ENCODE measurements at places on chromosomes 2 and 18.

DNA sequence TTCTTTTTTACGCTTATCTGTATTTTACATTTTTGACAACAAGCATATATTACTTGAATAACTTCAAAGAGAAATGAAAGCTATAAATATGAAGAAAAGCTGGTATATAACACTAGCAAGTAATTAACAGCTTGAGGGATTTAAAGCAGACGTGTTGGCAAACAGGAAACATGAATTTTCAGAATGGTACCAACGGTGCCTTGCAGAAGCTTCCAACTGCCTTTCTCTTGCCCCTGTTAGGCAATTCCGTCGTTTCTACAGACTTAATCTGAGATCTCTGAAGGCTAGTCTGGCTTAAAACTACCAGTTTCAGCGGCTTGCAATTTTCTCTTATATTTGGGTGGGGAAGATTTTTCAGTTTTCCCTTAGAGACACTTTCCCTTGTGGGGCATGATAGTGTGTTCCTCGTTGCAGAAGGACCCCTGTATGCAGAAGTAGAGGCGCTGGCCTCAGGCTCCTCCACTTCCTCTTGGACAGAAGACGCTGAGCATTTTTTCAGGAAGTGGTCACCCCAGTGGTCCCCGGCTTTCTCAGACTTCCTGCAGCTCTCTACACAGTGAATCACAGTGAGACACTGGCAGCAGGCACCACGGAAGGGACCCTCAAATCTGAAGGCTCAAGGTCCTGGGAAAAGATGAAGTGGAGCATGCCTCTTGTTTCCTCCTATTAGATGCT is 56.2 kb upstream of the SLC16A14 start:
- no peak for DNase-seq

GRCh38 chr18:56028514-56028913 is 440.5 kb upstream of the TCF4 start:
- no peak for DNase-seq

DNA sequence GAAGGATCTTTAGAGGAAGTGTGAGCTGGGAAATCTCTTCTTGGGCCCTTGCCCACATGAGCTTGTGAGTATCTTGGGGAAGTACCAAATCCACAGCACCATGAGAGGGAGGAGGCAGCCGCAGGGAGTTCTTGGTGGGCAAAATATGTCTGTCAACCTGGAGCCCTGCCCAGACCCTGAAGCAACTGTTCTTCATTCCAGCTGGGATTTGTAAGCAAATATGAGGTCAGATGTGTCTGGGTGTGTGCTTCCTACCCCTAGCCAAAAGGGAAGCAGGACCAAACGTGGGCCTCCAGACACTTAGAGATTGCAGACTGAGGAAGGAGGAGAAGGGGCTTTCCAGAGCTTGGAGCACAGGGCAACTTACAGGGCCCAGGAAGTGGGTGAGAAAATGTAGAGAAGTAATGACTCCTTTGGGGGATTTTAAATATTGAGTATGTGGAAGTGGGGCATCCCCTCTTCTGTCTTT is 41.9 kb downstream of the TMEM247 start:
- no peak for DNase-seq

DNA sequence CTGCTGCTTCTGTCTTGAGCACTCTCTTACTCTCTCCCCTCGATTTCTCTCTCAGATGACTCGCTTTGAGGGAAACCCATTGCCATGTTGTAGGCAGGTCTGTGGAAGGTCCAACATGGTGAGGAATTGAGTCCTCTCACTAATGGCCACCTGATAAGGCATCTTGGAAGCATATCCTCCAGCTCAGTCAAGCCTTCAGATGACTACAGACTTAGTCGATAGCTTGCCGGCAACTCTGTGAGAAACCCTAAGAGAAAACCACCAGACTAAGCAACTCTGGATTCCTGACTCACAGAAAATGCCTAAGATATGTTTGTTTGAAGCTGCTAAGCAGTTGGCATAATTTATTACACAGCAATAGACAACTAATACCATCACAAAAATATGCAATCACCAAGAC is 51.2 kb downstream of the WDR75 start:
- DNase-seq: no peak

GRCh38 chr2:72544554-72544953 is 281.3 kb downstream of the EXOC6B start:
- DNase-seq: no peak

GRCh38 chr2:168138901-168139300 is 108.5 kb downstream of the STK39 start:
- no peak for DNase-seq

GRCh38 chr2:128791985-128792320 is 473.3 kb upstream of the HS6ST1 start:
- DNase-seq: no peak

DNA sequence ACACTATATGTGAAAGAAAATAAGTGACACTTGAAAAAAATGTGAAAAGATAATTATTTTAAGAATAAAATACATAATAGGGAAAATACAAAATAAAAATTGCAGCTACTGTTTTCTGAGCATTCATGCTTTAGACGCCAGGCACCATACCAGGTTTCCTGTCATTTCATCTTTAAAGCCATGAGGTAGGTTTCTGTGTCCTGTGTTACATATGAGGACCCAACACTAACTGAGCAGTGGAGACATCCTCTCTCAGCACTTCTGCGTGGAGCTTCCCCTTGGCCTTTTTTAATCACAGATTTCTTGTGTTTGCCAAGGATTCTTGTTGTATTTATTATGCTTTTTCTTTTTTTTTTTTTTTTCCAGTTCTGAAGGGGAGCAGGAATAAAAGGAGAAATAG is 117.3 kb downstream of the FAM117B start:
- DNase-seq: no peak

- DNase-seq: no peak
Measured at GRCh38 chr2:237068005-237068576, 17.6 kb upstream of the COPS8 start.

- DNase-seq: no peak
Measured at GRCh38 chr2:197073270-197073669, 146.8 kb upstream of the PGAP1 start.

- DNase-seq: no peak
Measured at GRCh38 chr18:25282282-25282681, 69.7 kb downstream of the ZNF521 start.

DNA sequence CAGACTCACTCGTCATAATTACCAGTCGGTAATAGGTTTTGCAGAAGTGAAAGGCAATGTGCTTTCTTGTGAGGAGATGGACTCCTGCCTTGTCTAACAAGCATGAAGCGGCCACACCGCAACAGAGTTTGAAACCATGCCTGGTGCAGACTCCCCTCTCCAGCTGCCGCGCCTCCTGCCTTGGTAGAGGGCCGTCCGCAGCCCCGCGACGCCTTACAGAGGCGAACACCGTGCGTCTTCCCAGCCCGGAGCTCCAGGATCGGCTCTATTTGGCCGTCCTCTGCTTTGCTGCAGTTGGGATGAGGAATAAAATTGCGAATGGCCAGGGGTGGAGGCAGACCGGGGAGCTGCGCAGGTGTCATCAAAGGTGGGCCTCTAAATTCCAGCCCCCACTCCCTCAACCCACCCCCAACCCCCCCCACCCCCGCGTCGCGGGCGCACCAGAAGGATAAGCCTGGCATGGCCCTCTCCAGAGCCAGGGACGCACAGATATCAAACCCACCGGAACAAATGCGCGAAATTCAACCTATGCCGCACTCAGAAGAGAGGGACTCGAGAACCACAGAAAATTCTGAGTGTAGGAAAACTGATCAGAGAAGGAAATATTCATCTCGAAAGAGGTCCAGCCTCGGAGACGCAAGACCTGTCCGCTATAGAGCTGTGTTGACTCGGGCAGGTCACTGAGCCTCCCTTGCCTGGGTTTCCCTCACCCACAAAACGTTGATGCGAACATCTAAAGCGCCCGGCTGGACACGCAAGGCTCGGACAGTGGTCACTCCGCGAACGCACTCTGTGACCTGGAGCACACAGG is 1.1 kb downstream of the TRABD2A start:
- DNase-seq: no peak

DNA sequence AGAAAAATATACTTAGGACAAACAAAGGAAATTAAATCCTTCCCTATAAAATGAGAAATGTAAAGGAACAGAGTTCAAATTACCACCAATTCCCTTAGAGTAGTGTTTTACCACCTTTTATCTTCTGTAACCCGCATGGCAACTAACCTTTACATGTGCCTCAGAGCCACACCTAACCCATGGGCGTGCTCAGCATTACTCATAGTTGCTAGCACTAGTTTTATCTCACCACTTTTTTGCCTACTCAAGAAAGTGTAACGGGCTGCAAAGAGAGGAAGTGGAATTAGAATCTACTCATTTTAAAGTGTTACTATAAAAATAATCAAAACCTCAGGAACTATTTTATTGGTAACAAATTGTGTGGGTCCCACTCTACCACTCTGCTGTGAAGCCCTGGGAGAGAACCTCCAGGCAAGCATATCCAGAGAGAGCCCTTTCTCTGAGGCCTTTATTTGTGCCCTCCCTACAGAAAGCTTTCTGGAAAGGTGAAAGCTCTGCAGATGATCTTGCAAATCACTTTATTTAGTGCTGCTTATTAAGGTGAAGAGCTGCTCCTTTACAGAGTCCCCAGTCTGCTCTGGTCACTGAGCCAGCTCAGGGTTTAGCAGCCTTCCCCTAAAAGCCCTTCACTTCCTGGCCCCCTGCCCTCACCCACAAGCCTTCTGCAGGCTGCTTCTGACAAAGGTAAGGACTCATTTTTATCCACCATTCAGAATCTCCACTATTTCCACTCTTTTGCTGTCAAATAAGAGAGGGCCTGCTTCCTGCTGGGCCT is 98.8 kb downstream of the TRABD2A start:
- no peak for DNase-seq

DNA sequence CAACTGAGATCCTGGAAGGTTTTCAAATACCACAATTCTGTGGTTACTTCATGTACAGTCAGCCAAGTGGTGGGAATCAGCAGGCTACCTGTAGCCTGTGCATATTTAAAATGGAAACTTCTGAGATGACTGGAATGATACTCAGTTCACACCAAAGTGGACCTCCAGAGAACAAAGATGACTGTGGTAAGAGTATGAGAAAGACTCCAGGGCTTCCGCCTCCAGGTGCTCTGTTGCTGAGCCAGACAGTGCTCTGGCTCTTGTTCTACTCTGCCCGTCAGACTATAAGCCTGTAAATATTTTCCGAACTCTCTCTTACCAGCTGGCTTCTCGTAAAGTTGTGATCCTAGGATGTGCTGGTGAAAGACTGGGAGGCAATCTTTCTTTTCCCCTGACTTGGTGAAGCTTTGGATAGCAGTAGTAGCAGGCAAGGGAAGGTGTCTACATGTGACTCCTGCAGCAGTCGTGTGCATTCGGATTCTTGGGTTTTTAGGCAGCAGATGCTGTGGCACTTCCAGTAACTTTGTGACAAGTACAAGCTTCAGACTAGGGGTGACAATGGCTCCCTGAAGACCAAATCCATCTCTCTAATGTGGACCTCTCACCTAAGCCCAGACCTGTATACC is 23.1 kb downstream of the ST3GAL5 start:
- no peak for DNase-seq

DNA sequence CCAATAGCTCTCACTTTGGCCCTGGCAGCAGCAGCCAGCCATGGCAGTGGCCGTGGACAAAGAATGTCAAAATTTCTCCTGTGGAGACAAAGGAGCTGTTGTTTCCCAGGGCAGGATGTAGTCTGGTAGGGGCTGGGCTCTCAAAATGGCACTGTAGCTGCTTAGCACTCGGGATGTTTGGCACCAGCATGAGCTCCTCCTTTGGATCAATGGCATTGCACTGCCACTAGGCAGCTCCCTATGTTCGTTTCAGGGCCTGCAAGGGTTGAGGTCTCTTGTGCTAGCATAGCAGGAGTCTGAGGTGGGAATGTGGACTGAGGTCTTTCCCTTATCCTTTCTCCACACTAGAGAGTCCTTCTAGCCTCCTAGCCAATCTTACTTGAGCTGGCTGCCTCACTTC is 948.8 kb upstream of the FAM98A start:
- DNase-seq: no peak

- DNase-seq: no peak
Measured at GRCh38 chr2:174902506-174903263, 102.5 kb downstream of the CHN1 start.

DNA sequence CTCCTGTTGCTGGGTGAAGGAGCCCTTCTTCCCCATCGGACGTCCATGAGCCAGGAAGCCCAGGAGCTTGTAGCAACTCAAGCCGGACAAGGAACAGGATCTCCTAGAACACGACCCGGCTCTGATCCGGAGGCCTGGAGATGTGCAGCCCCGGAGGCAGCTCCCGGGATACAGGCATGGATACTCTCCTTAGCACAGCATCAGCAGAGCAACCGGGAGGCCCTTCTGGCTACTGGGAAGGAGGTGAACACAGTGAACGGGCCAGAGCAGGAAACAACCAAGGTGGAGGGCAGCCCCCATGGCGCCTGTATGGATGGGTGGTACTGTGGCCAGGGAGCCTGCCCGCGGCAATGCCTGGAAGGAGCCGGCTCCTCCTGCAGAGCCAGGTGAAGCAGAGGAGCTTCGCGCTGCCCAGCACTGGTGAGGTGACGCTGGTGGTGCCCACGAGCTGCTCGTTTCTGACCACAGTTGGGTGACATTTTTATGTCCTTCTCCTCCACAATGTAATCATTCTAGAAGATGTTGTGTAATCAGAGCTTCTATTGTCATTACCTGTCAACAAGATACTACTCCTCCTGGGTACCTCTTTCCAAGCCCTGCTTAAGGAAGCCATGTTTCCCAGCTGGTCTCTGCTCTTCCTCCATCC is 94.3 kb downstream of the TWIST2 start:
- no peak for DNase-seq

DNA sequence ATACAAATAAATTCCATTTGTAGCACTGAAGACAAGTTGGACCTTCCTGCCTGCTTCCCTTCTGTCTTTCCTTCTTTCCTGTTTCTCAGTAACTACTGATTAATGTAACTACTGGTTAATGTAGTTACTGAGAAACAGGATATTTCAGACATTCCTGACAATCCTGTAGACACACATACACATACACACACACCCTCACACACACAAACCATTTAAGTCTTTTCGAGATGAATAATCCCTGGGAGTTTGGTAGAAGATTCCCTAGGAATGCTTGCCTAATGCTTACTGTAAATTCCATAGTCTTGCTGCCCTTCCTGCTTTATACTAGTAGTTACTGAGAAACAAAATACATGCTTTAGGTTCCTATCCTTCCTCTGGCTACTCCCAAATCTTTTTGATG is 83.9 kb downstream of the PIK3C3 start:
- DNase-seq: no peak

GRCh38 chr18:59249199-59249774 is 24.0 kb downstream of the RAX start:
- peak; percentile 30 for DNase-seq

- peak; percentile 36 for DNase-seq
Measured at GRCh38 chr2:237122214-237122666, 36.6 kb downstream of the COPS8 start.

GRCh38 chr2:239858179-239858578 is 167.0 kb downstream of the NDUFA10 start:
- DNase-seq: no peak

Measured in NT2/D1 (cell line).